ENCODE measurements at places on chromosomes 6 and 20. TPM values are rescaled to one million over a fixed set of nuclear protein-coding genes. Genes with fewer than 3 reads are reported as not detected.

Gene CFAP206
- not detected for total RNA-seq

DNA sequence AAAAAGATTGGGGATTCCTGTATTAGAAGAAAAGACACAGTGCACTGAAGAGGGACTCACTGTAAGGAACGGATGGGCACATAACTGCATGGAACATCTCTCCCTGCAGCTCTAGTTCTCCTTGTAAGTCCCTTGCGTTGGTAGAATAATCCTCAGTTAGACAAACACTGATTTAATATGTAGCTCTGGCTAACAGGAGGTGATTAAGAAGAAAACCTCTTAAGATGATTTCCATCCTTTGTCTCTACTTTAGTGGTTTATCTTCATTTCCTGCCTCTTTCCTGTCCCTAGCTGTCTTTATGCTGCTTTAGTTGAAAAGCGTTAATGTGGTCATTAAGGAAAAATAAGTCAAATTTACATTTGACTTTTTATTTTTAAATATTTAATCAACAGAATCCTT, 86.6 kb downstream of the SLC16A10 start:
- DNase-seq: no peak

Gene NFATC2
- total RNA-seq: 0.91 TPM

DNA sequence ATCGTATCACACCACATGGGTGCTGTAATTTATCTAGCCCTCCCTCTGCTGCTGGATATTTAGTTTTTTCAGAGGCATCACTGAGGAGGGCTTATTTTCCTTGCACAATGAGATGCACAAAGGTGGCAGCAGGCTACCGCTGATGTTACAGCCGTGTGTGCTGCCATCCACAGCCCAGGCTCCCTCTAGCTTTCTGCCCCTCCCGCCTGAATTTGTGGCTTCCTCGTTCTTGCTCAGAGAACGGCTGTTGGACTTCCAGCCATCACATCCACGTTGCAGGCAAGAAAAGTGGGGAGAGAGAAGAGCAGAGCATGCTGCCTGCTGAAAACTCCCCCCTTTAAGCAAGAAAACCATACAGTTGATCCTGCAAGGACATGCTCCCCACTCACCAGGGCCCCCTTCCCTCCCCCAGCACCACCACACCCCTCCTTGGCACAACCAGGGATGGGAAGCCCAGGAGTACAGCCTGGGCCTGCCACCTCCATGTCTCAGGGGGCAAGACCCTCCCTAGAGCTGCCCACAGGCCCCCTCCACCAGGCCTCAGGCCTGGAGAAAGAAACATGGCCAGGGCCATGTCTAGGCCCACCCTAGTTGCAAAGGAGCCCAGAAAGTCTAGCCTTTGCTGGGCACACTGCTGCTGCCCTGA, 102.6 kb downstream of the MRPL14 start:
- DNase-seq: no peak

DNA sequence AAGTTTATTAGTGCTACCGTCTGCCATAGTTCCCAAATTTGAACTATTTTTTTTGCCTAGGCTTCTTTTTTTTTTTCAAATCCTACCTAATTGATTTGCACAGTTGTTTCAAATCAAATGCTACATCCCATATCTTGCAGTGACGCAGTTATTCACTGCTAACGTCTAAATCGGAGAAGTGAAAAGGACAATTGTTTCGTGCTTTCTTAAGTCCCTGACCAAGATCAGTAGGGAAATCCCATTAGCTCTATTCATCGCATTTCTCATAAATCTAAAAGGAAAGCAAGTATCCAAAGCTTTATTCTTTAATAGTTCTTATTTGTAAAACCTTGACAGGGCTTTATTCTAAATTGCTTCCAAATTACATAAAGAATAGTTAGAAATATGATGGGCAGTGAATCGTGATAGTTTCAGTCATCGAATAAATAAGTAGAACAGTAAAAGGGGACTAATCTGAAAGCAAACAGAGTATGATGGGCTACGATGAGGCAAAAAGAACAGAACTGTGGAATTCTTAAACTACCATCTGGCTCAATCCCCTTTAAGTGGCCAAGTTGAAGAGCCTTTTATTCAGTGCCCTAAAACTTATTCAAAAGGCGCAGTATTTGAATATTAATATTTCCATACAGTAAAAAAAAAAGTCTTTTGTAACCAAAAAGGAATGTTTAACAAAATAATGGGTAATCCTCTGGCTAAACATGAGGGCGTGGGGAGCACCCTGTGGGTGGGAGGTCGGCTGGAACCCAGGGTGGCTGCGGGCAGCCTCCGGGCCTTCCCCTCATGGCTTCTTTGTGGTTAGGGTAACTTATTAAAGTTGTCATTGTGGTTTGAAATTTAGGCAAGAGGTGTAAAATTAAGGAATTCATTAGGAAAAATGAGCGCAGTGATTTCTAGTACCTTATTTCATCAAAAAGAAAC, 3.0 kb upstream of the ARID1B start:
- no peak for DNase-seq

- DNase-seq: no peak
These were observed 6.1 kb upstream of the IFT52 start for GRCh38 chr20:43584448-43585136.

DNA sequence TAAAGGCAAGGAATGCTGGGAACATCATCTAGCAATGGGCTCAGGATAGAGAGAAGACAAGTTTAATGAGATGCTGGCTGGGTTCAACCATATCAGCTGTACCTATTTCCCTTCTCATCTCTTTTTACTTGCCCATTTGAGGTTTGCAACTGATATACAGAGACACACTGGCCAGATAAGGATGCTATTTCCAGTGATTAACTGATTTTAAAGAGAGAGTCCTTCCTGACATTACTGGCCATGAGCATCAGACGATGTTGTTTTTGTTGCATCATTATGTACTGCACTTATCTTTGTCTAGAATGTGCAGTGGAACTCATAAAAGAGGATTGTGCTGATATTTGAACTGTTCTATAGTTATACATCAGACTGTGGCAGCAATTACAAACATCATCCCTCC, 252.7 kb downstream of the BTBD3 start:
- no peak for DNase-seq

- no peak for DNase-seq
These were observed 45.7 kb downstream of the SOBP start for GRCh38 chr6:107535626-107536025.

Gene ABHD16B
- total RNA-seq: not detected

Gene NOTCH4
- 2.8 TPM for total RNA-seq

- DNase-seq: no peak
These were observed 88.4 kb downstream of the VEGFA start for GRCh38 chr6:43858161-43859153.

- no peak for DNase-seq
These were observed 39.7 kb upstream of the ZFP64 start for GRCh38 chr20:52231230-52231746.

GRCh38 chr20:504632-505075, 38.9 kb downstream of the CSNK2A1 start:
- no peak for DNase-seq

Gene PDE10A
- total RNA-seq: 2.4 TPM

DNA sequence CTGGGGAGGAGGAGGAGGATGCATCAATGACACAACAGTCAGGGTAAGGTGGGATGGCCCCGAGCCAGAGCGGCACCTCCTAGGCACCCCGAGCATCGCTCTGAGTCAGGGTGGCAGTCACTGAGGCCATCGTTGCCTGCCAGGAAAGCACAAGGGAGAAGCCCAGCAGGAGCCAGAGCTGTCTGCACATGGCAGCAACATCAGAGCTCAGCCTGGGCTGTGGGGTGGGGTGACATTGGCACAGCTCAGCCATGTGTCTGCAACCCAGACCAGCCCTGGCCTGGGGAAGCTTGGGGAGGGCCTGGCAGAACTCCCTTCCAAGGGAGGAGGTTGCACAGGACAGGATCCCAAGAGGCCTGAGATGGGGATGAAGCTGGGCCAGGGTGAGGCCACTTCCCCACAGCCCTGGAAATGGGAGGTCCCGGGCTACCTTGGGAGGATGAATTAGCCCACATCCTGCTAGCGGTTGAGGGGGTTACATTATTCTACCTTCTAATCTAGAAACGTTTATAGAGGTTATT, 255.6 kb downstream of the MAFB start:
- DNase-seq: no peak

GRCh38 chr20:13423472-13424173, 202.5 kb downstream of the ISM1 start:
- no peak for DNase-seq

DNA sequence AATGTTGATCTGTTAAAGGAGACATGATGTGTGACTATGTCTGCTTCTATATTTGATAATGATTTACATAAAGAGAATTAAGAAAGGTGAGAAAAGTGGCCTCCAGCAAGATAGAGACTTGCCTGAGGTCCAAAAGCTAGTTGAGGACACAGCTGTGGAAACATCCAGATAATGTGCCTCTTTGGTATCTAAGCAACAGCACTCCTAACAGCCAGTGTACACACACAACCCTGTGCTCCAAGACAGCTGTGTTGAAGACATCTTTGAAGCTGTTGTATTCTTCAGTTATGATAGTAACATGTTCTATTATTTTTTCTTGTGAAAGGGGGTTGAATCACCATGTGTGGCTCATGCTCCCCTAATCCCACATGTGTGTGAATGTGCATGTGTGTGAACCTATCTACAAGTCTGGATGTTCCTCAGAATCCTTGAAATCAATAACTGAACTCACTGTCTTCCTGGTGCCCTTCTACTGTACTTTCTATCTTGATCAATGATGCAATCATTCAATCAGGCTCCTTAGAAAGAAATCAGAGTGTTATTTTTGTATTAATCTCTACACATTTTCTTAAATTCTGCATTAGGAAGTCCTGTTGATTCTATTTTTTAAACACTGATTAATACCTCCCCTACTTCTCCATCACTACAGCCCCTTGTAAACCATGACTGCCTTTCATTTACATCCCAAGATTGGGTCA, 116.7 kb upstream of the SSTR4 start:
- DNase-seq: no peak

Gene GNMT
- total RNA-seq: 1.8 TPM

Gene RAB44
- total RNA-seq: not detected

DNA sequence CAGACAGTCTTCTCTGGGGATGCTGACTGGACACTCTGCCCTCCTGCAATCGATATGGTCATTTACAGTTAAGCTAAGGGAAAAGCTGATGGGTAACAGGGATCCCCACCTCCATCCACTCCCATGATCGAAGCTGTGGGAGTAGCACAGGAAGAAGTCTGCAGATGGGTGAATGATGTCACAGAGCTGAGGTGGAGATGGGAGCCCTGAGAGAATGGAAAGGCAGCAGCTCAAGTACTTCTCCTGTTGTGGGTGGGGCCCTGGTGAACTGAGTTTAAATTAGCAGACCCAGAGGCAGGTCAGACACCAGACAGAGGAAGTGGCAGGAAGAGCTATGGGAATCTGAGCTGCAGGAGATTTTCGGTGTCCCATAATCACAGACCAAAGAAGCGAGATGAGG, 29.0 kb downstream of the HDGFL1 start:
- no peak for DNase-seq

GRCh38 chr6:43970913-43971775, 156.1 kb downstream of the MRPL14 start:
- no peak for DNase-seq

- DNase-seq: no peak
These were observed 215.4 kb upstream of the DEFB112 start for GRCh38 chr6:50264995-50265571.

DNA sequence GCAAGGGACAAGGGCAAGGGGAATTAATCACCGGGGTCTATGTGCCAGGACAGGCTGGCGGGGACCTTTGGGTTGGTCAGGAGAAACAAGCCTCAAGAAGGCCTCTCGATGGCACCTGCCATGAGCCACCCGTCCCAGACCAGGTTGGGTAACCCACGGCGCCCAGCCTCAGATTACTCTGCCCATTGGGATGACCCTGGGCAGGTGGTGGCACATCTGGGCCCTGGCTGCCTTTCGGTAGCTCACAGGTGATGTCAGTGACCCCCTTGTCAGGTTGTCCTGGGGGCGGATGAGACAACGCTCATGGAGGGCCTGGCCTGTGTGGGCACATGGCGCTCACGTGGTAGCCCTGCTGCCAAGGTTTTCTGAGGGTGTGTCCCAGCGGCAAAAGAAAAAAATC, 152.2 kb downstream of the SYCP2 start:
- no peak for DNase-seq

- DNase-seq: no peak
These were observed 233.0 kb upstream of the CEP162 start for GRCh38 chr6:84460491-84460890.

Gene ACTL10
- not detected for total RNA-seq

DNA sequence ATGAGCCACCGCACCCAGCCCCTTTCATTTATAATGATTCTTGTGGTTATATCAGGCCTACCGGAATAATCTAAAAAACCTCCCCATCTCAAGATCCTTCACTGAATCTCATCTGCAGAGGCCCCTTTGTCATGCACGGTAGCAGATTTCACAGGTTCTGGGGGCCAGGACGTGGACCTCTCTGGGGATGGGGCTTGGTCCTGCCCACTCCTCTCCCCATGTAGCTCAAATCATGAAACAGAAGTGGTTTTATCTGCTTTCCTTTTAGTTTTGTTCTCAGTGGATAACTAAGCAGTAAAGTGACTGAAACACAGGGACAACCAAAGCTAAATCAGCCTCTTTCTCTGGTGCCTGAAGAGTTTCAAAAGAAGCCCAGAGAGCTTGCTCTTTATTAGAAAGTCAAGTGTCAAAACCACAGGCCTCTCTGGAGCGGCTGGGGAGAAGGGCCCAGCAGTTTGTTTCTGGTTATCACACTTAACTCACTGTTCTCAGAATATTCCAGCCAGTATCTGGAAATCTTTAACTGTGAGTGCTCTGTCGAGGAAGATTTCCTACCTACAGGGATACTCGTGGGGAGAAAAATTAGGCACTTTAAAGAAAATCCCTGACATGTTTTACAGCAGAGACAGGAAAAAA, 60.6 kb upstream of the FAM184A start:
- no peak for DNase-seq

Gene SSTR4
- total RNA-seq: not detected

Gene OXT
- total RNA-seq: not detected

Gene CDH26
- 1.7 TPM for total RNA-seq

Gene KCNK15
- total RNA-seq: 0.33 TPM

Measured in H1 (cell line).